ENCODE measurements at places on chromosomes 4 and X.

- no peak for DNase-seq
These were observed 23.7 kb downstream of the RWDD4 start for GRCh38 chr4:183635321-183635720.

DNA sequence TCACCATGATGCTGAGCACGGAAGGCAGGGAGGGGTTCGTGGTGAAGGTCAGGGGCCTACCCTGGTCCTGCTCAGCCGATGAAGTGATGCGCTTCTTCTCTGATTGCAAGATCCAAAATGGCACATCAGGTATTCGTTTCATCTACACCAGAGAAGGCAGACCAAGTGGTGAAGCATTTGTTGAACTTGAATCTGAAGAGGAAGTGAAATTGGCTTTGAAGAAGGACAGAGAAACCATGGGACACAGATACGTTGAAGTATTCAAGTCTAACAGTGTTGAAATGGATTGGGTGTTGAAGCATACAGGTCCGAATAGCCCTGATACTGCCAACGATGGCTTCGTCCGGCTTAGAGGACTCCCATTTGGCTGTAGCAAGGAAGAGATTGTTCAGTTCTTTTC lies 4.0 kb downstream of the HNRNPH2 start:
- DNase-seq: no peak

DNA sequence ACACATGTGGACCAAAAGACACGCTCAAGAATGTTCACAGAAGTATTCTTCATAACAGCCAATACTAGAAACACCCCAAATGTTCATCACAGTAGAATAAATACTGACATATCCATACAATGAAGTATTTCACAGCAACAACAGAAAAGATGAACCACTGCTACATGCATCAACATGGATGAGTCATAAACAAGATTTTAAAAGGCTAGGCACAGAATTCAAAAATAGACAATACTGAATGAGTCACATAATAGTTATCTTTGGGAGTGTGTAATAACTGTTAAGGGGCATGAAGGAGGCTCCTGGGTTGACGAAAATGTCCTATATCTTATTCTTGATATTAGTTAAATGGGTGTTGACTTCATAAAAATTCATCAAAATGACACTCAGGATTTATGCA lies 43.5 kb downstream of the CLOCK start:
- DNase-seq: peak; percentile 59

GRCh38 chr4:4332529-4332928 lies 42.5 kb downstream of the ZBTB49 start:
- no peak for DNase-seq

- no peak for DNase-seq
These were observed 200.2 kb upstream of the FAM241A start for GRCh38 chr4:111945014-111945413.

- no peak for DNase-seq
These were observed 48.5 kb downstream of the ZNF141 start for GRCh38 chr4:385934-386707.

DNA sequence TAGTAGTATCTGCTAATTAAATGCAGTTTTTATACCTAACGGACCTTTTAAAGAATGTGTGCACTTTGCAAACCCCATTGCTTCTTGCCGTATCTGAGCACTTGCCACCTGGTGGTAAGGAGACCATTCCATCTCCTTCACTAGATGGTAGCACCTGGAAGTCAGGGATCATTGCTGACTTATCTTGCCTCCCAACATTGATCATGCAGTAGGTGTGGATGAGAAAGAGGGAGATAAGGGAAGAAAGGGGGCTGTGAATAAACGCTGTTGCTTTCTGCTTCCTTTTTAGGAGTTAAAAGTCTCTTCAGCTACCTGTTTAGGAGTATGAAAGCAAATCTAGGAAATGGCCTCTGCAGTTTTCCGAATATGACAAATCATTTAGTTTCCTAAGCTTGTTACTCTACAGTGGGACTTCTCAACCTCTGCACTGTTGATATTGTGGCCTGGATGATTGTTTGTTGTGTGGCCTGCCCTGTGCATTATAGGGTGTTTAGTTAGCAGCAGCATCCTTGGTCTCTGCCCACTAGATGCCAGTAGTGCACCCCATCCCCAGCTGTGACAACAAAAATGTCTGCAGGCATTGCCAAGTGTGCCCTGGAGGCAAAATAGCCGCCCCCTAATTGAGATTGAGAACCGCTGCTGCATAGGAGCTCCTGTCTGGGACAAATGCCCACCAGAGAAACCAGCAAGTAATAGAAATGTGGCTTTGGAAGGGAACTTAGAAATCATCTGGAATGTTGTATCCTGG lies 38.8 kb downstream of the GAB1 start:
- DNase-seq: peak; percentile 54

All from OCI-M1 (cell line).